Activated T-cell treated with anti-CD3 and anti-CD28 coated beads, Interleukin-2, amount 50 U/mL, for 4 hours (primary cell): ENCODE measurements at places on chromosomes 1 and 21. TPM values are rescaled to one million over a fixed set of nuclear protein-coding genes. Genes with fewer than 3 reads are reported as not detected.

The ZYG11B gene
- 7.7 TPM for total RNA-seq

The WLS gene
- total RNA-seq: 0.23 TPM

The FCGR3A gene
- 0.87 TPM for total RNA-seq

The SSBP3 gene
- 39.1 TPM for total RNA-seq

The FMO4 gene
- total RNA-seq: 1.3 TPM

The LCE1A gene
- not detected for total RNA-seq

The REG4 gene
- 1.2 TPM for total RNA-seq

The ALG14 gene
- total RNA-seq: 4.9 TPM

GRCh38 chr1:203367057-203367456 lies 16.1 kb upstream of the FMOD start:
- DNase-seq: no peak

DNA sequence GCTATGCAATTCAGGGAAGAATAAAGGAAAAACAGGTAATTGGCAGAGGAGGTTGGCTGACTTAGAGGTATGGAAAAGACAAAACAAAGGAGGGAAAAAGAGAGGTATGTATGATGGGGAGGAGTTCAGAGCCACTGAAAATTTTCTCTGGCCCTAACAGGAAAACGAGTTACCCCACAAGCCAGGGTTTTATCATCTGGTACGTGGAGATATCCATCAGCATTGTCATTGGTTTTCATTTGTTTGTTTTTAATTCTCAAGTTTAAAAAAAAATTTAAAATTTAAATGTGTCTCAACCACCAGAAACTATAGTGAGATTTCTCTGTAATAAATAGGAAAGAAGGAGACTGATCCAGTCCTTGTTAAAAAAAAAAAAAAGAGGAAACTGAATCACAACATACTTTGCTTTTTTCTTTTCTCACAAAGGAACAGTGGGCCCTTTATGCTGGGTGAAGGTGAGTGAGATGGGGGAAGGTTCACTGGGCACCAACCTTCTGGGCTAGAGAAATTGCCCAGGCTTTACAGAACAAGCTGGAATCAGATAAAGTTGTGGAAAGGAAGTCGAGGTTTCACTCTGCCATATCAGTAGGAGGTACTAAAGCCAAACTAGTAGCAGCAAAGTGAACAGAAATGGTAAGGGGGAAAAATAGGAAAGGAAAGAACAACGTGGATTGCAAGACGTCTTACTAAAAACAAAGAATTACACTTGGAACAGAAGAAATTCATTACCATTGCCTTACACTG lies 2.7 kb downstream of the IFNAR2 start:
- no peak for DNase-seq

- no peak for DNase-seq
Observed at GRCh38 chr21:41509733-41510132, 1.8 kb upstream of the TMPRSS2 start.

- DNase-seq: no peak
Observed at GRCh38 chr1:101733340-101733739, 263.4 kb downstream of the OLFM3 start.

- DNase-seq: no peak
Observed at GRCh38 chr1:9169601-9170137, 40.8 kb upstream of the GPR157 start.

- DNase-seq: no peak
Observed at GRCh38 chr1:166272155-166272554, 105.4 kb upstream of the FAM78B start.

- DNase-seq: no peak
Observed at GRCh38 chr21:44381874-44382273, 28.5 kb downstream of the TRPM2 start.

DNA sequence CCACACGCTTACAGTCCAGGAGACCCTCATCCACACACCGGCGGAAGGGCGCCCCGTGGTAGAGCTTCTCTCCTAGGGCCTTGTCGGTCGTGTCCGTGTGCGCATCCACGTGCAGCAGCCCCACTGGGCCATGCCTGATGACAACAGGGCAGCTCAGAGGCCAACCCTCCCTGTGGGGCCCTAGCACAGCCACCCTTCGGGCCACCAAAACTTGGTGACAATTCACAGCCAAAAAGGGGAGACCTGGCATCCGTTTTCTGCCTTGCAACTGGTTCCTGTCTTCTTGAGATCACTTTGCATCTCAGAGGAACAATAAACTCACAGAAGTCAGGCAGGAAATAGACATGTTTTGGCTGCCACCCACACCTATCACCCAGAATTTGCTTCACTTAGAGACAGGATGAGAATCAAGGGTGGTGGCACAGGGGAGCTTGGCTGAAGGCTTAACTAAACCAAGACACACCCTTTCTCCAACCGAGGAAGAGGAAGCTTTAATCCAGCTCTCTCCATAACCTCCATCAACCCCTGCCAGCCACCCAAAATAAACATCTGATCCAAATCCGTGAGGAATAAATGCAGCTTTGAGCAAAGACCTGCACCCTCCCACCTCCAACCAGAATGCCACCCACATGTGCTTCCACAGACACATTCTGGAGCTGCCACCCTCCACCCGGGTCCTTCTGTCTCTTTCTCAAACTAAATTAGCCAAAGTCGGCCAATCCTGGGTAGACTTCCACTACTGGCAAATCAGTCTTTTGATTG lies 5.7 kb downstream of the AGMAT start:
- peak; percentile 27 for DNase-seq

DNA sequence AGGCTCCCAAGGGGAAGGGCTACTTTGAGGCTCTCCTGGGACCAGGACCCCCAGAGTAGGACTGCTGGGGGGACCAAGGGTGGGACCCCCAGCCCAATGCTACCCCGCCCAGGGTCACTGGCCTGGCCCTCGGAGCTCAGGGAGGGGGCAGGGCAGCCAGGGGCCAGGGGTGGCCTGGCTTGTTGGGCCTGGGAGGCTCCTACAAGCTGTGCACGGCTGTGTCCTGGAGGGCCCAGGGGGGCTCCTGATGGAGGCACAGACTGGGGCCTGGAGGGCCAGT lies 2.2 kb downstream of the HES4 start:
- no peak for DNase-seq

- DNase-seq: no peak
Observed at GRCh38 chr1:157302724-157303123, 164.5 kb upstream of the ETV3 start.

DNA sequence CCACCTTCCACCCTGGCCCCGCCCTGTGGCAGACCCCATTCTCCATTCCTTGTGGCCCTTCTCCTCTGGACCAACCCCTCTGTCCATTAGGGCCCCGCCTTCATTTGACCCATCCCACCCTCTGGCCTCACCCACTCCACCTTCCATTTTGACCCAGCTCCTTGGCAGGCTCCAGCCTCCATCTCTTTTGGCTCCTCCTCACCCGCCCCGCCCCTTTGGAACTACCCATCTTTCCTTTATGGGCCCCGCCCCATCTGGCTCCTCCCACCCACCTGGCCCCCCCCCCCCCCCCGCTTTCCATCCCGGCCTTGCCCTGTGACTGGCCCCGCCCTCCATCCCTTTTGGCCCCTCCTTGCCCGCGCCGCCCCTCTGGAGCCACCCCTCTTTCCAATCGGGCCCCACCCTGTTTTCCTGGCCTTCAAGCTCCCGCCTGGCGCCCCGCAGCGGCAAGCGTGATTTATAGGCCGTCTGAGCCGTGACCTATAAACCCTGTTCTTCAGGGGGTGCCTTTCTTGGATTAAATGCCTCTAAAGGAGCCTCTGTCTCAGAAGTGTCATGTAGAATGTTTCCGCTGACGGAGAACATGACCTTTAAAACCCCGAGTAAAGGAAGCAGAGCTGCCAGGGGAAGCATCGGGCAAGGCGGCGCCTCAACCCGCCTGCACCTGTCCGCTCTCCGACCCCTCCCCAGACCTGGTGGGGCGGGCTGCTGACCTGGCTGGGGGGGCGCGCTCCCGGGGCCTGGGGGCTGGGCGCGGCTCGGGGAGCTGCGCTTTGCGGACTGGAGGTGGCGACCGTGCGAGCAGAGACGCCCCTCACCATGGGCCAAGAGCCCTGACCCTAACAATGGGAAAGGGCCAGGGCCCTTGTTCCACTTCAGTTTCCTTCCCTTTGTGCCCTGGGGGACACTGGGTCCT lies 178.0 kb downstream of the CAMTA1 start:
- DNase-seq: peak; percentile 55

- DNase-seq: no peak
Observed at GRCh38 chr1:93000751-93001175, 39.5 kb upstream of the DIPK1A start.

GRCh38 chr1:217776693-217777092 lies 145.5 kb downstream of the SPATA17 start:
- no peak for DNase-seq

GRCh38 chr1:243745356-243745755 lies 104.7 kb downstream of the AKT3 start:
- no peak for DNase-seq

DNA sequence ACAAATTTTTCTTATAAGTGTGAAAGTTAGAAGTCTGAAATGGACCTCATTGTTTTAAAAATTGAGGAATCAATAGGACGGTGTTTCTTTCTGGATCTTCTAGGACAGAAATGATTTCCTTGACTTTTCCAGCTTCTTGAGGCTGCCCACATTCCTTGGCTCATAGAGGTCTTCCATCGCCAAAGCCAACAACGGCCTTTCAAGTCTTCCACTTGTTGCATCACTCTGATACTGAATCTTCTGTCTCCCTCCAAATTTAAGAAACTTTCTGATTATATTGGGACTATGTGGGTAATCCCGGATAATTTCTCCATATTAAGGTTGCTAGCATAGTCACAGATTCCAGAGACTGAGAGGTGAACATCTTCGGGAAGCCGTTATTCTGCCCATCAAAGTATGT lies 595.4 kb upstream of the ADAMTS5 start:
- no peak for DNase-seq

DNA sequence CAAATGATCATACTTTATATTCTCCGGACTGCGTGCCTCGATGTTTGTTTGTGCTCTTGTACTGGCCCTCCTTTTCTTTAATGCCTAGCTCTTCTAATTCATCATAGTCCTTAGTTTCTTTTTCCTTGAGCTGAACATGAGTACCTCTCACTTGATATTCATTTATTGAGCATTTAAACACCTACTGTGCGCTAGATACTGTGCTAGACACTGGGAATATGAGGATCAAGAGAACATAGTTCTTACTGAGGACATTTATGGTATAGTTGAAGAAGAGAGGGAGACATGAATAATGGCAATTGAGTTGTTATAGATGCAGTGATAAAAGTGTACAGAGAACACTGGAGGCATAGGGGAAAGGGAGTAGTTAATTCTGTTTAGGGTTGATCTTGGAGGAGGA lies 22.0 kb downstream of the SUCO start:
- DNase-seq: no peak

GRCh38 chr1:163467289-163467688 lies 145.5 kb downstream of the NUF2 start:
- no peak for DNase-seq

DNA sequence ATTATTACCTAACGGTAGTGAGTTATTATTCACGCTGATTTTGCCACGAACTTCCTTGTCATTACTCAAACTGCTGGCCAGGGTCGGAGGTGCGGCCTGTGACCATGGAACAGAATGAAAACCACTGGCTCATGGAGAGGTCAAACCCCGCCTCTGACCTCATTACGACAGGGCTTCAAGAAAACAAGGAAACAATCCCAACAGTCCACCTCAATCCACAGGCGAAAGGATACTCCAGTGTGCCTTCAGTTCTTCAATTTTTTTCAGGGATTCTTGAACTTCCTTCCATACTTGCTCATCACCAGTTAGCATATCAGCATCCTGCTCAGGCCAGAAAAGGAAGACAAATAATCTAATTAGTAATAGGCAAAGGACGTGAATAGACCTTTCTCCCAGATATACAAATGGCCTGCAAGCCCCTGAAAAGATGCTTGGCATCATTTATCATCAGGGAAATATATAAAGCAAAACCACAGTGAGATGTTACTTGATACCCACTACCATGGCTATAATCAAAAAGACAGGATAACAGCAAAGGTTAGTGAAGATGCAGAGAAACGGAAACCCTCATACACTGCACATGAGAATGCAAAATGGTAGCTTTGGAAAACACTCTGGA lies 643.4 kb downstream of the SMYD3 start:
- DNase-seq: no peak
